ENCODE measurements at places on chromosomes 5 and 9. TPM values are rescaled to one million over a fixed set of nuclear protein-coding genes. Genes with fewer than 3 reads are reported as not detected.

The MED27 gene
- 50.2 TPM for polyA plus RNA-seq

- DNase-seq, result no peak
Observed at GRCh38 chr9:89742660-89743059, 137.8 kb downstream of the GADD45G start.

GRCh38 chr9:70076678-70077077, 33.0 kb downstream of the MAMDC2 start:
- no peak for DNase-seq

DNA sequence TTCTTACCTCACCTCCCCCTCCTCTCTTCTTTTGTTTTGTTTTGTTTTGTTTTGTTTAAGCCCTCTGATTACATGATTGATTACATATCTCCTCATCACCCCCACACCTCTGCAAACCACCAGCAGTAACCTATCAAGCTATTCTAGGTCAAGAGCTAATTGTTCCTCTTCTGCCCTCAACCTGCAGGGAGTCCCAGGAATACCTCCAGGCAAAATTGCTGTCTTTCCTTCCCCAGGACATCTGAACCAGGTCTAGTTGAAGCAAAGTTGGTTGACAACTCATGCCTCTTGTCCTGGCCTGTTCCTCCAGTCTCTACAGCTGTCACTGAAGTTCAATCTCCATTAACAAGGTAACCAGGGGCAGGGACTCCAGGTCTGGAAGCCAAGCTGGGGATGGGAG, 80.0 kb upstream of the PTGER4 start:
- no peak for DNase-seq

The PCDHAC2 gene
- polyA plus RNA-seq, result not detected

DNA sequence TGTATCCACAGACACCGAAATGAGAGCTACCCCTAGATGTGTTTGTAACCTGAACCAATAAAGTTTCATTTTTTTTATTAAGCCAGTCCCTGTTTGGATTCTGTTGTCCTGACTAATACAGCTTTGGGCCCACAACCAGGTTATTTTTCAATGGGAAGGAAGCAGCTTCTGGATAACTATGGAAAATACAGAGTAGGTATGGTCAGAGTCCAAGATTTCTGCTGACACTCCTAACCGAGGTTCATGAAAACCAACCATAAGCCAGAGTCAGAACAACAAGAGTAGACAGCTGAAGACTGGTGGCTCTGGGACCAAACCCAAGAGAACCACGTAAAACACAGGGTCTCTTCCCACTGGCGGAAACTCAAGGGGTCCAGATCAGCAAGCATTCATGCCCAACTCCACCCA, 10.8 kb downstream of the KLF9 start:
- DNase-seq, result peak; percentile 47

DNA sequence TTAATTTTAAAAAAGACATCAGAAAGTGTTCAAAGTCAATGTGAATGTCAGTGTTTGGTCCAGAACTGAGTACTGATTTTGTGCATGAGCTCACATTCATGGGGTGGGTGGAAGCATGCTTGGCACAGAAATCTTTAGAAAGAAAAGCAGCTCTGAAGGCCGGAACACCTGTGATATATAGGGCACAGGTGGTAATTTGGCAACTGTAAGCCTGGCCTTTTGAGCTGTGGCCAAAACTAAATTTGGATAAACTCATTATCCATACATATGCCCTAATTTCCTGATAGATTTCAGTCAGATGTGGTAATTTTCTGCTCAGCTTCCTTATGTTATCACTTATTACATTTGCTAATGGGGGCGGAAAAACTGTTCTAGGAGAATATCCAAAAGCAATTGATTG, 211.4 kb downstream of the HCN1 start:
- no peak for DNase-seq

DNA sequence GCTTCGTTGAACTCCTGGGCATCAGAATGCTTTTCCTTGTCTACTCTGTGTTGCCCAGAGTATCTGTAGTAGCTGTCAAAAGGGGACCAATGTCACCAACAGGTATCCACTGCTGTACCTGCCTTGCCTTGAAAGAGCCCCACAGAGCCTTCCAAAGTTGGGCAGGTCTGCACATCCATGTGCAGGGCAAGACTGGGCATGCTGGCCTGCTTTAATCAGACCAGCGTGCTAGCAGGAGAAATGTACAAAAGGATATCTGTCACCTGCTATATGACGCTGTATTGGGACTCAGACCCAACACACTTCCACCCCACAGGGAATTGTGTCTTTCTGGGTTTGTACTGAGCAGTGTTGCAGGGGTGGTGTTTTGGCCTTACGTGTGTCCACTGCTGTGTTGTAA, 11.9 kb downstream of the DELE1 start:
- no peak for DNase-seq

The COMMD10 gene
- polyA plus RNA-seq, result 9.5 TPM

GRCh38 chr5:5363045-5363444, 59.4 kb upstream of the ICE1 start:
- DNase-seq, result no peak

GRCh38 chr9:35813434-35814105, 1.3 kb downstream of the HINT2 start:
- DNase-seq, result peak; percentile 32

DNA sequence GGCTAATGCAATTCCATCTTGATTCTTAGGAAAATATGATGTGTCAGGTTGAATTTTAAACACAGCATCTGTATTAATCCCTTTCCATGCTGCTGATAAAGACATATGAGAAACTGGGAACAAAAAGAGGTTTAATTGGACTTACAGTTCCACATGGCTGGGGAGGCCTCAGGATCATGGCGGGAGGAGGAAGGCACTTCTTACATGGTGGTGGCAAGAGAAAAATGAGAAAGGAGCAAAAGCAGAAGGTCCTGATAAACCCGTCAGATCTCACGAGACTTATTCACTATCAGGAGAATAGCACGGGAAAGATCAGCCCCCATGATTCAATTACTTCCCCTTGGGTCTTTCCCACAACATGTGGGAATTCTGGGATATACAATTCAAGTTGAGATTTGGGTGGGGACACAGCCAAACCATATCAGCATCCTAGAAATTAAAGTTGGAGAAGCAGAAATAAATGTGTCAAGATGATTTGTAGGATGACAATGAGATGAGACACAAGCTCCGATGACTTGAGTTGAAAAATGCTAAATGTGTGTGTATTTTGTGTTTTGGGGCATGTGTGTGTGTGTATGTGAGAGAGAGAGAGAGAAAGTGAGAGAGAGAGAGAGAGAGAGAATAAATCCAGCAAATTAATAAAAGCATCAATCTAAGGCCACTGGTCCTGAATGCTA, 48.5 kb upstream of the ANKRD55 start:
- DNase-seq, result peak; percentile 24

GRCh38 chr9:128575469-128575868, 23.1 kb downstream of the SPTAN1 start:
- no peak for DNase-seq

DNA sequence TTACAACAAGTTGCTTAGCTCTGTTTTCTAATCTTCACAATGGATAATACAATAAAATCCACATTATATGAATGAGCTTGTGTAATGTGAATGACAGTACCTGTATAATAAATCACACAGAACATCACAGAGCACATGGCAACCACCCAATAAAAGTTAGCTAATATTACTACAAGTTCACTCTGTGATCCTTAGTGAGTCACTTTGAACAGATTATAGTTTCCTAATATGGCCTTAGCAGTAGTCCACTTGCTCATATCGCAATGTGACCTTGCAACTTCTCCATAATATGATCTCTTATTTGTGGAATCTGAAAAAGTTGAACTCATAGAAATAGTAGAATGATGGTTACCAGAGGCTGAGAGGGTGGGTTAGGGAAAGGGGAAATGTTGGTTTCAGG, 361.3 kb downstream of the PTPRD start:
- peak; percentile 52 for DNase-seq

DNA sequence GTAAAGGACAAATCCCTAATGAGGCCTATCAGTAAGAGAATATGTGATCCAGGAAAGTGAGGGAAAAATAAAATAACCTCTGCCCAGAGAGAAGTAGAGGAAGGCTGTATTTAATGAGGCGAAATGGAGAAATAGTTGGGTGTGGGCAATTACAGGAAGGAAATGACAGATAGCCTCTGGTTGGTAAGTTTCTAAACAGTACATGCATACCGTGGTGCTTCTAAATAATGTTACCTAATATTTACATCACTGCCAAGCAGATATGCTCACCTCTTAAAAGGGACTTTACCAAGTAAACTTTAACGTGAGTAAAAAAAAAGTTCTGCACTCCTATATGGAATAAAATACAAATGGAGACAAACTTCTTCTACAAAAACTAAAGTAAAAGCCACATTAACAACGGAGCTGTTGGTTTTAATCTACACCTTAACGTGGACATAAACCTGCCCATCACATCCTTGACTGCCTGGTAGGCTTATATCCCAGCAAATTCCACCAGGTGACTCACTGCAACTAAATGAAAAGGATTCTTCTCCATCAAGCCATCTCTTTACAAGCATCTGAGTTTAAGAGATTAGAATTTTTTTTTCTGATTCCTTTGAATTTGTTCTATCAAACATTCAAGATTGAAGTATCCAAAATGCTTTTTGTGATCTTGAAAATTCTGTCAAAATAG, 12.4 kb downstream of the NFIL3 start:
- peak; percentile 47 for DNase-seq

Measured in IMR-90 (cell line).